ENCODE measurements at places on chromosomes 11 and 22.

DNA sequence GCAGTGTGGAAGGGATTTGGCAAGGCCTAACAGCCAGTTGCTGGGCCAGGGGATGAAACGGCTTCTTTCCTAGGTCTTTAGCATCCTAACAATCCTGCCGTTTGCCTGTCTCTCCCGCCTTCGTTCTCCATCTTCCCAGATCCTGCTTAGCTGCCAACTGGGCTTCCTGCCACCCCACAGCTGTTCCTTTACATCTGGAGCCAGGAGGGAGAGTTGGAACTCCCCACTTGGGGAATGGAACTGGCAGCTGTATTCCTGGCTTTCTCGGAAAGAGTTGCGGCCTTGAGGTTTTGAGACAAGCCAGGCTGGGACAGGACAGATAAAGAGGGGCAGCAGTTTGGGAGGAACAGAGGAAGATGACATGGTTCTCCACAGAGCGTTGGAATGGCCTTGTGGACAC, 59.6 kb downstream of the ST3GAL4 start:
- peak; percentile 76 for DNase-seq

DNA sequence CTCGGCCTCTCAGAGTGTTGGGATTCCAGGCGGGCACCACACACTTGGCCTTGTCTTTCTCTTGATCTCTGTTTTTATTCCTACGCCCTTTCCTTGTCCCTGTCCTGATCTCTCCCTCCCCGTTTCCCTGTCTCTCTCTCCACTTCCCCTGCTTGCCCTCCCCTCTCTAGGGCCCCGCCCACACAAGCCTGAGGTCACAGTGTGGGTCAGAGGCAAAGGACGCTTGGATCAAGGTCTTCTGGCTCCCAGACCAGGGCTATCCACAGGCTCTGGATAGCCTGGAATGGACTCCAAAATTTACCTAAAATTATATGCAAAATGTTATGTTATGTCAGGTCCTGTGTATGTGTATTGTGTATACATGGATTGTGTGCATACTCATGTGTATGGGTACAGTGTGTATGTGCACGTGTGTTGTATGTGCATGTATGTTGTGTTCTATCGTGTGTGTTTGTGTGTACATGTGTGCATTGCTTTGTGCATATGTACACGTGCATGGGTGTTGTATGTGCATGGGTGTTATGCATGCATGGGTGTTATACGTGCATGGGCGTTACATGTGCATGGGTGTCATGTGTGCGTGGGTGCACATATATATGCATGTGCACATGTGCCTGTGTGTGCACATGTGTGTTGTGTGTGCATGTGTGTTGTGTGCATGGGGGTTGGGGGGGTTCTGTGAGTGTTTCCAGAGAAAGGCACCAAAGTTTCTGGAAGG, 38.3 kb downstream of the TP53I11 start:
- DNase-seq, result no peak

- DNase-seq, result no peak
Observed at GRCh38 chr11:103434073-103434411, 324.8 kb downstream of the DYNC2H1 start.

DNA sequence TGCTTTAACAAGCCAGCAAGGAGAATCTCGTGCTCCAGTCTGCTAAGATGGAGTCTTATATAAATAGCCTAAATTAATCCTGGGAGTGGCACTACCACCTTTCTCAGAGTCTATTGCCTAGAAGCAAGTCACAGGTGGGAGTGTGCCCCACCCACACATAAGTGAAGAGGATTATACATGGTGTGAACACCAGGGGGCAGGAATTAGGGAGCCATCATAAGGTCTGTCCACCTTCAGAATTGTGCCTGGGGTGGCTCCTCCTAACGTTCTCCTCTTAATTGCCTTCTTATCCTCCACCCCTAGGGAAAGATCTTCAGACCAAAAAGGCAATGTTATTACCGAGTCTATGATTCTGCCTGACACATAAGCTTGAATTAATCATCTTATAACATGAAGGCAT, 276.8 kb upstream of the SESN3 start:
- no peak for DNase-seq

DNA sequence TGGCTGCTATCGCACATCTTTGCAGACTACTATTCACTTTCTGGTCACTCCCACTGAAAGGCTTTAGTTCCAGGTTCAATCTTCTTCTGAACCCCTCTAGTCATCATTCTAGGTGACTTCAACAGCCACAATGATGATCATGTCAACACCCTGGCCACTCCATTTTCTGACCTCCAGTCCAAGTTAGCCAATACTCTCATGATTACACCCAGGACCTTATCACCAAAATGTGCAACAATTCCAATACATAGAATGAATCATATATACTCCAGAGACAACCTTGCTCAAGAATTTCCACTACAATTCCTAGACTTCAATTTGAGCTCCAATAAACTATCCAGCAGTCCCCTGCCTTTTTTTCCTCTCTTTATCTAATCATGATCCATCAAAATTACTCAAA, 70.7 kb downstream of the PAK1 start:
- DNase-seq, result no peak

GRCh38 chr11:83572581-83573496, 286.7 kb upstream of the CCDC90B start:
- DNase-seq, result no peak

- no peak for DNase-seq
Observed at GRCh38 chr11:8059030-8059429, 22.0 kb upstream of the TUB start.

- DNase-seq, result no peak
Observed at GRCh38 chr11:121650351-121651256, 197.8 kb upstream of the SORL1-AS1 start.

GRCh38 chr11:40986320-40986719, 473.1 kb downstream of the LRRC4C start:
- DNase-seq, result no peak

DNA sequence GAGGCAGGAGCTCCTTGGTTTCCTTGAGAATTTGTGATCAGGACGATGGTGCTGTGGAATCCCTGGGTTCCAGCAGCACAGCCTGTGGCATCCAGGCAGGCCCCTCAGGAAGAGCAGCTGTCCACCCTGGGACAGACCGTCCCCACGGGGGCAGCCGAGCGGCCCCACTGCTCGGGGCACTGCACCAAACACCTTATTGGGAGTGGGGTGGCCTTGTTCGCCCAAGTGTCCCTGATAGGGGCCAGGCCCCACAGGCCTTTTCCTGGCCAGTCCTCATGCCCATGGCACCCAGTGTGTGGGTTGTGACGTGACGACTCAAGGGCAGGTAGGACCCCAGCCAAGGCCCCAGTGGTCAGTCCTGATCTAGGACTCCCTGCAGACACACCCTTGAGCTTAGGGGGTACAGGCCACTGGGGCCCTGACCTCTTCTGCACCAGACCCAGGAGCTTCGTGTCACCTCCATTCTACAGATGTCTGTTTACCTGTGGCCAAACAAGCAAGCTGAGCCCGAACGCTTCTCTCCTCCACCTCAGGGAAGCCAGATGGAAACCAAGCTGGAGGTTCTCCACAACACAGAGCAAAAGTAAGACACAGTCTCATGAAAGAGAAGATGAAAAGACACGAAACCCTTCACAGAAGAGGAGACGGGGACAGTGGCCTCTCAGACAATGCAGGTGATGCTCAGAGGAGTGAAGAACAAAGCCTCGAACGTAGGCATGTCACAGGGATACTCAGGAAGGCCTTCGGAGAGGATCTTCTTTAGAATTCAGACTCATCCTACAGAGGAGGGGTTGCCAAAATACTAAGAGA, 1.6 kb upstream of the BRD1 start:
- DNase-seq, result no peak

DNA sequence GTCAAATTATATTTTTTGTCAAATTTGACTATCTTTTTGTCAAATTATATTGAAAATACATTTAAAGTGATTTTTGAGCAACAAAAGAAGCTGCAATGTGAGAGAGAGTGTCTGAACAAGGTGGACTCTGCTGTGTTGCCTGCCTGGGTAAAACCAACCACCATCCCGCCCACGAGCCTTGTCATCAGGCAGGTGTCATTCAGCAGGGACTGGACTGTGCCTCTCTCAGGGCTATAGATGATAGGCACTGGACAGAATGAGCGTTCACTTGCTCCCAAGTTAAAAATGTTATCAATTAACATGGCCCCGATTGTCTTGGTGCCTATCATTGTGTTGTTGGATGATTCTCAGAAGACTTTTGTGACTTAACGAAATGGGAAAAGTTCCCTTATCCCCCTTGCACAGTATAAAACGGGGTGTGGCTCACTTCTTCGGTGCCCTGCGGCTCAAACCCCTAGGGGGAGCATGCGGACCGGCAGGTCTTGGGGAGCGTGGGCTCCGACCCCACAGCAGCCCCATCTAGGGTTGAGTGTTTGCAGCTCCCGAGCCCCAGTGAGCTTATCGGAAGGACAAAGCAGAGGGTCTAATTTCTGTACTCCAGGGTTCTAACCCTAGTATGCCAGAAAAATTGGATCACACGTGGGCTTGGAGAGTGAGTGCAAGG, 1.7 kb downstream of the APOL5 start:
- DNase-seq, result no peak

DNA sequence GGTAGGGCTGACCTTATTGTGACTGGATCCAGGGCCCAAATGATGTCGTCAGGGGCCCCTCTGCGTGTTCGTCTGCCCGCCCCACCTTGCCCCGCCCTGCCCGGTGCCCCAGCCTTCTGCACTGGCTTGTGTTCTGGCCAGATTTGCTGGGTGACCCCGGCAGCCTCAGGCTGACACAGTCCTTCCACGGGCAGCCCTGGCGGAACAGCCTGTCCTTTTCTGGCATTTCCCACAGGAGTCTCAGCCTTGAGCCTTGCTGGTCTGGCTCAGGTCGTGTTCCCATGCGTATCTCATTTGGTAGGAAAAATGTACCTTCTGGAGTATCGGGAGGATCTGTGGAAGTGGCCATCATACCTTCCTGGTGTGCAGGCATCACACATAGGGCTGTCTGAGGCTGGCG, 31.0 kb downstream of the IGHMBP2 start:
- DNase-seq, result no peak

DNA sequence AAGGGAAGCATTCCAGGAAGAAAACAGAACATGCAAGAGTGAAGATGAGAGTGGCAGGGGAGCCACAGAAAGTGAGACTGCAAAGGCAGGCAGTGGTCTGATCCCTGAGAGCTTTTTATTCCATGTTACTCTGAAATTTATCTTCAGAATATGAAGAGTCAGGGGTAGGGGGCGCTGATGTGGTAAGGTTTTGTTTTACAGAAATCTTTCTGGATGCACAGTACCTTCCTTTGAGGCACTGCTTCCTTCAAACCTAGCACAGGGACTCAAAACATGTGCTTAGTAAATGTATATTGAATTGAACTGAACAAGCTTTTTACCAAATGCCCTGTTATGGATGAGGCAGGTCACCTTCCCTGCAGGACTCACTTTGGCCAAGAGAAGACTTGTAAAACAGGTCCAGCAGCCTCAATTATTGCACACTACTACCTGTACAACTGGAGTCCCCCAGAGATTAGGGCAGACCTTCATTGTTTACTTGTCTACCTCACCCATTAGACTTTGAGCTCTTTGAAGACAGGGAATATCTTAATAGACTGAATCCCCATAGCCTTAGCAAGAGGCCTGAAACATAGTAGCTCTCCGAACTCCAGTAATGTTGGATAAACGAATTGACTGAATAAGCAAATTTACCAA, 2.2 kb downstream of the PAK1 start:
- DNase-seq, result no peak

GRCh38 chr11:79834015-79834414, 393.2 kb upstream of the TENM4 start:
- DNase-seq, result no peak

DNA sequence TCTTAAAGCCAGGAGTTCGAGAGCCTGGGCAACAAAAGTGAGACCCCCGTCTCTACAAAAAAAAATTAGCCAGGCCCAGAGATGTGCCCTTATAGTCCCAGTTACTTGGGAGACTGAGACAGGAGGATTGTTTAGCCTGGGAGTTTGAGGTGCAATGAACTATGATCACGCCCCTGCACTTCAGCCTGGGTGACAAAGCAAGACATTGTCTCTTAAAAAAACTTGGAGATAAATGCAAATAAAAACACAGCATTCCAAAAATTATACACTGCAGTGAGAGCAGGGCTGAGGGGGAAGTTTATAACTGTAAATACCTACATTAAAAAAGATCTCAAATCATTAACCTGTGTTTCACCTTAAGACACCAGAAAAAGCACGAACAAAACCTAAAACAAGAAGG, 22.1 kb downstream of the AP2A2 start:
- no peak for DNase-seq

DNA sequence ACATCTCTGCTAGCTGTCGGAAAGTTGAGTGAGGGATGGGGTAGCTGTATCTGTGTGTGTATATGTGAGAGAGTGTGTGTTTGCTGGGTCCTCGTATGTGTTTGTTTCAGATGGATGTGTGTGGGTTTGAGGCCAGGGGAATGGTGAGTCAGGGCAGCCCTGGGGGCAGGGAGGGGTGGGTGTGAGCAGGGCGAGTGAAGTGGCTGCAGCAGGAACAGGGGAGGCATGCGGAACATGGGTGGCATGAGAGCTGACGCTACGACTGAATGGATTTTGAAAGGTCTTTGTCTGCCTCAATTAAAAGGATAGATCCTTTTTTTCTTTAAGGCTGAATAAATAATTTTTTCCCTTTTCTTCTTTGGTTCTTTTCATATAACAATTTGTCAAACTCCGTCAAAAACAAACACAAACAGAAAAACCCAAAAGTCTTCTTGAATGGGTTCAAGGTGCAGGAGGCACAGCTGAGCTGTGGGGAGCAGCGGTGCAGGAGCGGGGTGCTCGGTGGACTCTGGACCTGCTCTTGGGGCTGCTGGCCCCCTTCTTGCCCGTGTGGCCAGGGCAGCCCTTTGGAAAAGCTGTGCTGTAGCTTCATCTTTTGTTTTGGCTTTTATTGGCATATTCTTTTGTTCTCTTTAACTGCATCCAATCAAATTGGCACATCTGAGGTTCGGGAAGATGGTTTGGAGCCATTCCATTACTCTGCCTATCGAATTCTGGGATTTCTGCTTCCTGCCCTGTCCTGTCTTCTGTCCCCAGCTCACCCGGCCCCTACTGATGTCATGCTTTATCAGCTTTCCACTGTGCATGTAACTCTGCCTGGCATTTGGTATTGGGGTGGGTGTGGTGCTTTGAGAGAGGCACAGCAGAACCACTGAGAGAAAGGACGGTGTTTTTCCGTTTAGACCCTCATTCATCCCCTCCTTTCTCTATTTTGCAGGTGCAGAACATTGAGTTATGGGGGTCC, 80.1 kb downstream of the ADAMTS15 start:
- DNase-seq, result no peak

DNA sequence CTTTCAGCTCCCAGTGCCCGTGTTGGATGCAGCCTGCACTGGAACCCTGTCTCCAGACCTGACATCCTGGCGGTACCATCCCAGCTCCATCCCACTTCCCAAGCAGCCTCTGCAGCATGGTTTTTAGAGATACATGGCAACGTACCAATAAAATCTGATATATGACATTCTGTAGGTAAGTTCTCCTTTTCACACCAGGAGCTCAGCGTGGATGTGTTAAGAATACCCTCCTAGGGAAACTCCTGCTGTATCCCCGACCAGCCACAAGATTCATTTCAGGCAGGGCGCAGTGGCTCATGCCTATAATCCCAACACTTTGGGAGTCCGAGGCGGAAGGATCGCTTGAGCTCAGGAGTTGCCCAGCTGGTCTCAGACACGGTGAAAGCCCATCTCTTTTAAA, 15.4 kb downstream of the APOL5 start:
- DNase-seq, result no peak
